Omental fat pad (tissue), 4 donors: ENCODE measurements at places on chromosomes 5 and 9. TPM values are rescaled to one million over a fixed set of nuclear protein-coding genes. Genes with fewer than 3 reads are reported as not detected.

The CTXN3 gene
- total RNA-seq, result not detected

The TAF11L10 gene
- not detected for total RNA-seq

The FSTL4 gene
- total RNA-seq, result not detected

DNA sequence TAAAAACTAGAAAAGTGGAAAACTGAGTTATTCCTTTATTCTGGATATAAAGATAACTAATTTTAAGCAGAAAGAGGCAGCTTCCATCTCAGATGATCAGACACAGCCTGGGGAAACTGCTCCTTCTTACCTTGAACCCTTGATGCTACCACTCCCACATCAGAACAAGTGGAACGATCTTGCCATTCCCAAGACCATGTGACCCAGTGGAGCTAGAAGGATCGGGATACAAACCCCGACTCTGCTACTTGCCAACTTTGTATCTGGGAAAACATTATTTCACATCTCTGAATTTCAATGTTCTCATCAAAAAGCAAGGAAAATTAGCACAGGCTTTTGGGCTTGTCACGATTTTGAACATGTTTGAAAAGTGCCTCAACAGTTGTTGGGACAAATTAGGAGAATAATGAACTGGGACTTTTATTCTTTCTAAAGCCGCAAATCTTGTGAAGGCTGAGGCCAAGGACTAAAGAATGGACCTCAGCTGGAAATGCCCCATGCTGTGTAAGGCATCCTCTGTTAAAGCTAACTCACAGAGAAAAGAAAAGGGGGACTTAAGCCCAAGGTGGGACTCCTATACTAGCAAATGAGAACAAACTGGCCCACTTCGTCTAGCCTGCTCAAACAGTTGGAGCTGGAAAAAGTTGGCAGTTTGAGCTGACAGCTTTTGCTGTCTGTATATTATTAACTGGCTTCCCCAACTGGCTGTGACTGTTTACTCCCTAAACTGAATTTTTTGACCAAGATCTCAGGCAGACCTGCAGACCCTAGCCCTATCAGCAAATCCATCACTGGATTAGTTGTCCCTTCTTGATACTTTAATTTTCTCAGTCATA lies 552.3 kb downstream of the EFNA5 start:
- no peak for DNase-seq

DNA sequence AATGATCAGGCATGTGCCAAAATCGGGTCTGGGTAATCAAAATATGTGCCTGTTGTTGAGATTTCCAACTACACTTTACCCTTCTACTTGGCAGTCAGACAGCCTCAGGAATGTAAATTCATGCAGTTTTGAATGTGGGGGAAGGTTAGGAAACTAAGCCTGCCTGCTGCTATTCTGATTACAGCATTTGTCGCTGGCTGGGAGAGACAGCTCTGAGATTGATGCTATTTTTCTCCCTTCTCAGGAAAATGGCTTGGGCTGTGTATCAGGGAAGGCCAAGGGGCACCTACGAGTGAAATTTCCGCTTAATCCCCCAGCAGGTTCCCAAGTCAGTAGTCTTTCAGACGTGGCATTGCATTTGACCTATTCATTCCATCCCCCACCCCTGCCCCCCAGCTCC lies 3.6 kb upstream of the RGS7BP start:
- DNase-seq, result no peak

The HMHB1 gene
- not detected for total RNA-seq

The PPP3R2 gene
- total RNA-seq, result not detected

- no peak for DNase-seq
These were observed 33.0 kb downstream of the DAPK1 start for GRCh38 chr9:87530716-87531115.

The RAD1 gene
- 12.9 TPM for total RNA-seq

The ACTBL2 gene
- not detected for total RNA-seq

The LCN10 gene
- total RNA-seq, result 3.5 TPM

DNA sequence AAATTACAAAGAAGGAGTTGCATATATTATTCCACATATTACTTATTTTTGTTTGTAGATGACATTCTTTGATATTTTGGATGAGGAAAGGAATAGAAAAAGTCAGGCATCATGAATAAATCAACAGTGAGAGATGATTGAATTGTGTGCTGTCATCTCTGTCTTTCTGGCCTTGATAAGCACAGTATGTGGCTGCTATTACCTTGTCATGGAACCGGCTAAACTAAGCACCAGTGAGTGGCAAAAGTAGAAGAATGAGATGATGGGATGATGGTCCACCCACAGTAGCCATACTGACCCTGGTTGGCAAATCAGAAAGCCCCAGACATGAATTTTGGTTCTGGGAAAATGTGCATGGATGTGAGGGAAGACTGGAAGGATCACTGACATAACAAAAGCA lies 361.2 kb upstream of the DMAC1 start:
- DNase-seq, result no peak

- DNase-seq, result no peak
These were observed 23.4 kb downstream of the C9orf50 start for GRCh38 chr9:129597355-129598088.

DNA sequence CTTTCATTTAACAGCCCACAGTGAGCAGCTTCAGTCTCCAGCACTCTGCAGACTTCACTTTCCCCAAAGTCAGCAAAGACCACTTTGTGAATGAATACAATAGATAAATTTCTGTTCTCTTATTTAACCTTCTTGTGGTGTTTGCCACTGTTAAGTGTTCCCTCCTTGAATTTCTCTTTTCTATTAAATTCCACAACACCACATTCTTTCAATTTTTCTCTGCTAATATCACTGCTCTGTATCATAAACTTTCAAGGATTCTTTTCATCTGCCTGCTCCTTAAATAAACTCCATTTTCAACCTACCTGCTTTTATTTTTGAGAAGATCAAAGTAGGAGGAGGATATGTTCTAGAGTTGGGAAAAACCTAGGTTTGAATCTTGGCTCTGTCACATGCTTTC lies 739.5 kb upstream of the GRAMD2B start:
- no peak for DNase-seq

DNA sequence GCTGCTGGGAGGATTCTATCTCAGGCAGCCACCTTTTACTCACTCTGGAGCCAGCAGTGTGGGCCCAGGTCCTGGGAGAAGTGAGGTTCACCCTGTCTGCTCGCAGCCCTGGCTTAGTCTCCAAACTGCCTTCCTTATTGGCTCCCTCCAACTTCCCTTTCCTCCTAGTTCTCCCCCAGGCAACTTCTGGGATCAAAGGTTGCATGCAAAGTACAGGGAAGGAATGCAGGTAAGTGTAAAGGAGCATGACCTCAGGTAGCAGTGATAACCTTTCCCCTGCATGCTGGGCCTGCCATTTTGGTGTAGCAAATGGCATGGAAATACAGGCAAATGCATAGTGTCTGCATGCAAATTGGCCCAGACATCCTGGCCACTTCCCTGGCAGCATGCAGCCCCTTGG lies 53.8 kb upstream of the ARAP3 start:
- DNase-seq, result no peak

- no peak for DNase-seq
These were observed 56.5 kb downstream of the JAK2 start for GRCh38 chr9:5041390-5042115.

DNA sequence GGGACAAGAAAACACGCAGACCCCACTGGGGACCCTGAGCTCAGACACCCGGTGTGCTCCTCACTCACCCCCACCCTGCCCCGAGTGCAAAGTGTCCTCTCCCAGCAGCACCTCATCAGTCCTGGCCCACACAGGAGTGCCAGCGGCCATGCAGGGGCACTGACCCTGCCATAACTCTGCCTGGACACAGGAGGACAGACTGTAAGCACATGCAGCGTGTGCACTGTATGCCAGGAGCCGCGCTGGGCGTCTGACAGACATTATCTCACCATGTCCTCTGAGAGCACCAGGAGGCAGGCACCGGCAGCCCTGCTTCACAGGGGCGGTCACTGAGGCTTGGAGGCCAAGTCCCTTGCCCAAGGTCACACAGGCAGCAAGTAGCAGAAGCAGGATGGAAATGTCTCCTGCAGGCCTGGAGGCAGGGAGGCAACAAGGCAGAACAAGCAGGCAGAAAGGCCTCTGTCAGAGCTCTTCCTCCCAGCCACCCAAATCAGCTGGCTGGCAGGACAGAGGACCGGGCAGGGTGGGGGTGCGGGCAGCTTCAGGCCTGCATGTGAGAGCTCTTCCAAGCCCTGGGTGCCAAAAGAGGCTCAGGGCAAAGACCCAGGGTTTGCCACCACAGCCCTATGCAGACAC lies 8.4 kb downstream of the EEIG1 start:
- DNase-seq, result no peak

DNA sequence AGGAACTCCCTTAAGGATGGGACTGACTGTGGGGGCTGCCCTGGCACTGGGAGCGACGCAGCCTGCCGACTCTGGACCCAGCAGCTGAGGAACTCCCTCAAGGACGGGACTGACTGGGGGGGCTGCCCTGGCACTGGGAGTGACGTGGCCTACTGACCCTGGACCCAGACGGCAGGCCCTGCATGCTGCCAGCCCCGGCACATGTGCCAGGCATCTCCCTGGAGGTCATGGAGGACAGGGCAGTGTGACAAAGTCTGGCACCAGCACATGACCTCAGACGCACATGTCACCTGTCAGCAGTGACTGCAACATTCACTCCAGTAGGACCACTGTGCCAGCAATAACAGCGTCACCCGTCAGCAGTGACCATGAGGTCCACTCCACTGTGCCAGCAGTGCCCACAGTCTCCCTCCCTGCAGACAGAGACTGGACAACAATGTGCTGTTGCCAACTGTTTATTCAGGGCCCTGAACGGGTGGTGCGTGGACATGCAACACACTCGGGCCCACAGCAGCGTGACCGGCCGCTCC lies 4.5 kb downstream of the FBXW5 start:
- DNase-seq, result no peak

DNA sequence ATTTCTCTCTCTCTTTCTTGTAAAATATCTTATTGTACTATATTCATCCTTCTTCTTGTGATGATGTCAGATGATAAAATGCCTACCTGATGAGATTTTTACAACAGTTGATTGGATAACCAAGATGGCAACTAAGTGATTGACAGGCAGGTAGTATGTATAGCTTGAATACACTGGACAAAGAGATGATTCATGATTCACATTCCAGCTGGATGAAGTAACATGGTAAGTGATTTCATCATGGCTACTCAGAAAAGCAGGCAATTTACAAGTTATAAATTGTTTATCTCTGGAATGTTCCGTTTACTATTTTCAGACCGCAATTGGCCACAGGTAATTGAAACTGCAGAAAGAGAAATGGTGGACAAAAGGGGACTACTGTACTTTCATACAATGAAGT lies 1471.7 kb upstream of the C9orf72 start:
- DNase-seq, result no peak

The OSMR gene
- total RNA-seq, result 106 TPM

The CNTFR gene
- total RNA-seq, result 41.9 TPM

DNA sequence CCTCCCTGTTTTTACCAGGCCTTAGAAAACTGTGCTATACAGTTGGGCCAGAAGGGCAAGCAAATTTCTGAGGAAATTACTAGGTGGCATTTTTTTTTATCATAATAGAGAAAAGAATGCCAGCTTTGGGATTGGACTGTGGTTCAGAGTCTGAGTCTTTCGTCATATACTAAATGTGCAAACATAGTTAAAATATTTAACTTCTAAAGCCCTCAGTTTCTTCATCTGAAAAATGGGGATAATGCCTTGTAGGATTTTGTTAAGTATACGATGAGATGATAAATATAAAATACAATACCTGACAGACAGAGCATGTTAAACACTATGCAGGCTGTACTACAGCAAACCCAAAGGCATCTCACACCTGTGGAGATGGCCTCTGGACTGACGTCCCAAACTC lies 87.3 kb upstream of the GRHPR start:
- DNase-seq, result no peak

- no peak for DNase-seq
These were observed 142.6 kb upstream of the GAS1 start for GRCh38 chr9:87089929-87090328.

DNA sequence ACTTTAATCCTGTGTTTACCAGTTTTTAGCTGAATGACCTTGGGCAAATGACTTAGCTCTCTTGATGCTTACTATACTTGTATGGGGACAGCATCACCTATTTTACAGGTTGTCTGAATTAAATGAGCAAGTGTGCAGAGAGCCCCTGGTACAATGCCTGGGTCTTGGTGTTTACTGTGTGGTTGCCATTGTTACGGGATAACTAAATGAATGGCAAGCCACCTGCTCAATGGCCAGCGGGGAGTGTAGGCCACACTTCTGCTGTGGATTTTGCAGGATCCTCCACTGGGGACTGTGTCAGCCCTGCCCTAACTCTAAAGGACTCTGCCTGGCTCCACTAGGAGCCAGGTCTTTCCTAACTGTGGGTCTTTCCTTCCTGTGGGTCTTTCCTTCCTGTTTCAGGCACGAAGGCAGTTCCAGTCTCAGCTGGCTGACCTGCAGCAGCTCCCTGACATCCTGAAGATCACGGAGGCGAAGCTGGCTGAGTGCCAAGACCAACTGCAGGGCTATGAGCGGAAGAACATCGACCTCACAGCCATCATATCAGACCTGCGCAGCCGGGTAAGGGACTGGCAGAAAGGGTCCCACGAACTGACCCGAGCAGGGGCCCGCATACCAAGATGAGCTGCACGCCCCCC lies 10.3 kb upstream of the GLE1 start:
- DNase-seq, result peak; percentile 35

GRCh38 chr9:122923947-122924346 lies 7.4 kb downstream of the ZBTB26 start:
- no peak for DNase-seq

DNA sequence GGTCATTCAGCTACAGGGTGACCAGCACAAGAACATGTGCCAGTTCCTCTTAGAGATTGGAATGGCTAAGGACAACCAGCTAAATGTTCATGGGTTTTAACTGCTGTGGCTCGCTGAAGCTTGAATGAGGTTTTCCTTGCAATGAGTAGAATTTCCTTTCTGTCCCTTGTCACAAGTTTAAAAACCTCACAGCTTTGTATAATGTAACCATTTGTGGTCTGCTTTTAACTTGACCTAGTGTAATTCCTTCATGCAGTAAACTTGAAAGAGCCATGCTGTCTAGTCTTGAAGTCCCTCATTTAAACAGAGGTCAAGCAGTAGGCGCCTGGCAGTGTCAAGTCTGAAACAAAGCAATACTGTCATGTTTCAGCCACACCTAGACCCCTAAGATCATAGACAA lies 181.3 kb upstream of the DMRT1 start:
- DNase-seq, result no peak

GRCh38 chr5:67511911-67512310 lies 315.3 kb upstream of the CD180 start:
- DNase-seq, result no peak

The LMX1B gene
- total RNA-seq, result 0.31 TPM

DNA sequence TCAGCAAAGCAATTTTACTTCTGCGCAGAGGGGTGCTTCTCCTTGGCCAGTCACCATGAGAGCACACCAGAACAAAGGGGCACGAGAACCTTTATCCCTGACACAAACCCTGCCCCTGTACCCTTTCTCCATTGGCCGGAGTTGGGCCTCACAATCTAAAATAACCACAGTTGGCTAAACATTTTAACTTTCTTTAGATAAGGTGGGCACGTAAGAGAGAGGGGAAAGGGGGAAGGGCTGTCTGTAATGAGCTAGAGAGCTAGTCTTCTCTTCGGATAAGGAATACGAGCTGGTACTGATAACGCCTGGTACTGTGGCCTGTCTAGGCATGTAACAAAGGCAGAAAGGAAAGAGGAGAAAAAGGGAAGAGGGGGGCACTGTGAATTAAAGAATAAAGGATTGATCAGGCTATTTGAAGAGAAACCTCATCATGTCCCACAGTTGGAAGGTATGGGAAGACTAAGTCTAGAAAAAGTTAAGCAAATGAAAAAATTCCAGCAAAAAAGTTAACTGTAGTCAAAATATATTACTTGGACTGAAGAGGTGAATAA lies 1.8 kb upstream of the IARS1 start:
- DNase-seq, result no peak

The TAL2 gene
- not detected for total RNA-seq

- DNase-seq, result no peak
These were observed 132.3 kb downstream of the ZNF608 start for GRCh38 chr5:124614105-124614504.

- DNase-seq, result no peak
These were observed 26.7 kb upstream of the MAPK9 start for GRCh38 chr5:180318456-180319089.
